AG04450 (cell line): ENCODE measurements at places on chromosomes 6 and 20.

DNA sequence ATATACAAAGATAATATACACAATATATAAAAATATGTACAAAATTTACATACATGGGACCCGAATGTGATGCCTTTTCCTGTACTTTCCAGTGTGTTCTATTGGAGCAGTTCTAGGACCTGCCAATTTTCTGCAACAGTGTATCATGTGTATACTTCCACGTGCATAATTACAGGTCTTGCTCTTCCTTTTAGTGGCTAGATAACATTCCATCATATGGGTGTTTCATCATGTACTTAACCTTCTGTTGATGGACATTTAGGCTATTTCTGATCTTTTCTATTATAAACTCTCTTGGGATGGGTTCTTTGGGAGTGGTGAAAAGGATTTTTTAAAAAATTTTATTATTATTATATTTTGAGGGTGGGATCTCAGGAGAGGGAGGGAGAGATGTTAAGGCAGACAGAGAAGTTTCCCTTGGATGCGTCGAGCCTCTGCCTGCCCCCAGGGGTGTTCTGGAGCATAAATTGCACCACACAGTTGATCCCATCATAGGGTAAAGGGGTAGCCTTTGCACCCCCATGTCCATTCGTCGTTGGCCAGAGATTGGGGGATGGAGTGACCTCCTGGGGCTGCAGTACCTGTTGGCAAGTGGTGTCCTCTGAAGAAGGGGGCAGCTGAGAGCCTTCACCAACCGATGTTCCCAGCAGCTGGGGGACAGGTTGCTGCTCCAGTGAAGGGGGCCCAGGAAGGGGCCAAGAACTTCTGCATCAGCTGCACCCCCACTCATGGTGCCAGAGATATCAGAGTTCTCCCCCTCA, 110.3 kb downstream of the TOX2 start:
- DNase-seq: no peak

GRCh38 chr20:21324126-21324525, 21.0 kb downstream of the XRN2 start:
- DNase-seq: no peak

- DNase-seq: no peak
These were observed 730.5 kb upstream of the MAP3K7 start for GRCh38 chr6:91317247-91317835.

- DNase-seq: no peak
These were observed 121.3 kb downstream of the JPH2 start for GRCh38 chr20:44065401-44066340.

- no peak for DNase-seq
These were observed 582 bp downstream of the SNRPB start for GRCh38 chr20:2469991-2470422.

DNA sequence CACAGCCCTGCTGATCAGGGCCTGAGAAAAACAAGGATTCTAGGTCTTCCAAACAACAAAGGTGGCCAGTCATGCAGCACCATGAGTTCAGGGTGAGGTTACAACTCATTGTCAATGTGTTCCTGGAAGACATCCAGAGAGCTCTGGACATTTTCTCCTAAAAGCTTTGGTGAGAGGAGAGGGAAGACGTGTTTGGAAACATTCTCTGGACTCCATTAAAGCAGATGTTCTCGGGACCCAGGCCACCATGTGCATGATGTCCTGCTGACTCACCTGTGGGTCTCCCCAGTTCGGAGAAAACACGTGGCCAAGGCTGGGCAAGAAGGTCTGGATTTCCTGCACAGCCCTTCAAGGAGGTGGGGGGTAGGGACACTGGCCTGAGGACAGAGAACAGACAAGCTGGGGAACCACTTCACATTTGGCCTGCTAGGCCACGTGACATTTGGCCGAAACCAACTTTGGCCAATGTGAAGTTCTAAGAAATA, 61.6 kb downstream of the KCNB1 start:
- DNase-seq: no peak

DNA sequence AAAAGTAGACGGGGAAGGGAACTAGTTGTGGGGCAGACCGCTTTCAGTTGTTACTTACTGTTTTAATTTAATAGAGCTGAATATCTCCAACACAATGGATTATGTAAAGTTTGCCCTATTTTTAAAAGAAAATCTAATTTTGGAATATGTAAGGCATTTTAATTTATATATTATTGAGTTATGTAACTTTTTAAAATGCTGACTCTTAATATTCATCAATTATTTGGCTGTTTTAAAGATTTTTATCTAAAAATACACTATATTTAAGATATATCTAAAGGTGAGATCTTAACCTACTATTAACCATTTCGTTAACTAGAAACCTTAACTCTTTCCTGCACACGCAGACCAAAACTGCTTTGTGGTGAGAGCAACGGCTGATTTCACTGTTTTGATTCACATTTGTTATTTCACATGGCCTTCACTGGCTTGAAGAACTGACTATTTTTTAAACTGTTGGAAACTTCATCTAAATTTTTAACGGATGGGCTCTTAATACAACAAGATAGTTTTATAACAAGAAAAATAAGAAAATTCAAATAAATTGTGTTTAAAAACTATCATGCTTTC, 87.9 kb downstream of the HUS1B start:
- no peak for DNase-seq

- DNase-seq: no peak
These were observed 55.6 kb upstream of the NEDD9 start for GRCh38 chr6:11288065-11288464.

- no peak for DNase-seq
These were observed 6.8 kb downstream of the TMEM63B start for GRCh38 chr6:44133981-44134711.

DNA sequence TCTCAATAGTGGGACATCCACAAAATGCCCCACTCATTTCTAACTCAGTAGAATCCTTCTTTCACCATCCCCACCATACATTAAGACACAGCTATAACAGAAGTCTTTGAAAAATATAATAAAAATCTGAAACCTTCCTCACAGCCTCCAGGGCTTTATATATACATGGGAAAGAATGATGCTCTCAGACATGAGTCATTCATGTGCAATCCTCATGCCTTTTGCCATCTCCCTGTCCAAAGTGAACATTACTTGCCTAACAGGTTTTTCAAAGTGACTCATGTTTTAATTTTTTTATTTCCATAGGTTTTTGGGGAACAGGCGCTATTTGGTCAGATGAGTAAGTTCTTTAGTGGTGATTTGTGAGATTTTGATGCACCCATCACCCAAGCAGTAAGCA, 162.7 kb downstream of the RALGAPA2 start:
- DNase-seq: peak; percentile 73

- DNase-seq: no peak
These were observed 75.2 kb upstream of the CD93 start for GRCh38 chr20:23161244-23161891.

GRCh38 chr6:140579918-140580317, 1205.5 kb upstream of the CITED2 start:
- DNase-seq: no peak

DNA sequence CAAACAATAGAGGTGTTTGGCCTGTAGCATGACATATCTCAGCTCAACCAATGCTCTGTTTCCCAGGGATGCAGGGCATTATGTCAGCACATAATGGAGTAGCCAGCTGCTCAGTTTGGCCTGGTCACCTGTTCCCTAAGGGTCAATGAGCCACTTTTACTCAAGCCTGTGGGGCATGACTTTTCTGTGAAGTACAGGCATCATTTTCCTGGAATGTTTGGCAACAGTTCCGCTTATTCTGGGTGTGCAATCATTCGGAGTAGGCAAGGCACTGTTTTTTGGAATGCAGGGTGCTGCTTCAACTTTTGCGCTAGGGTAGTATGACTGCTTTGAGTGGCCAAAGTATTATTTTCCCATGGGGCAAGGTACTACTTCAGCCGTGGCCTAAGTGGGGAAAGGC, 665.4 kb downstream of the EPHA7 start:
- DNase-seq: no peak

- no peak for DNase-seq
These were observed 51.1 kb downstream of the SLC22A1 start for GRCh38 chr6:160172704-160173103.

DNA sequence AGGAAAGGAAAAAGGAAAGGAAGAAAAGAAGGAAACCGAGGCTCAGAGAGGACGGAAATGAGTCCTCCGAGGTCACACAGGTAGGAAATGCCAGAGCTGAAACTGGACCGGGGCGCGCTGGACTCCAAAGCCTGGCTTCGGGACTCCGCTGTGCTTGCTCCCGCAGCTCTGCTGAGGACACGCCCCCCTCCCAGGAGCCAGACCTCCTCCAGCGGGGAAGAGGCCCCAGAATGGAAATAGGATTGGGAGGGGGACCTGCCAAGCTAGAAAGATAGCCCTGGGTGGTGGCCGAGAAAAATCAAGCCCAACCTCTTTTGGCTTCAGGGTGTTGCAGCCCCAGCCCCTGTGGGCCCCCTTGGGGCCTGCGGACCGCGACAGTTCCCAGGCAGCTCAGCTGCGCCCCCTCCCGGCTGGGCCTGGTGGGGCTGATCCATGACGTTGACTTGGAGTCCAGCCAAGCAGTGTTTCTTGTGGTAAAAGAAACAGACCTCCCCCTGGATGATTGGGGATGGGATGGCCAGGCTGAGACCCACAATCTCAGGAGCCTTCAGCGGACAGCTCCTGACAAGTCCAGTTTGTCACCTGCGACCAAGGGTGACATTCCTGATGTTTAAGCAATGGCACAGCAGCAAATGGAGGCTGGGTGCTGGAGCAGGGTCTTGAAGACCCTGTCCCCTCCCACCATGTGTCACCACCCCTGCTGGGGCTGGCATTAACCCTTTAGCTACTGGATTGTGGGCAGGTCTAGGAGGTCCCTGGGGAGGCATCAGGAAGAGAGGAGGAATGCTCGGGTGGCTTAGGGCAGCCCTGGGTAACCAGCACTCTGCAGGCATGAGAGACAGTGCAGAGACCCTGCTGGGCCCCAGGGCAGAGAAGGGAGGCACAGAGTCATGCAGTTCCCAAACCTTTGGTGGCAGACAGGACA, 55.4 kb downstream of the RIPOR3 start:
- DNase-seq: no peak

- DNase-seq: no peak
These were observed 77.1 kb downstream of the CDYL start for GRCh38 chr6:4853349-4853748.
